Stimulated activated CD8-positive, alpha-beta memory T cell treated with anti-CD3 and anti-CD28 coated beads, Interleukin-4, amount 100 ng/mL, for 4 hours (primary cell): ENCODE measurements at places on chromosomes 1 and 21.

- DNase-seq: no peak
Measured at GRCh38 chr1:170682169-170682568, 18.2 kb downstream of the PRRX1 start.

DNA sequence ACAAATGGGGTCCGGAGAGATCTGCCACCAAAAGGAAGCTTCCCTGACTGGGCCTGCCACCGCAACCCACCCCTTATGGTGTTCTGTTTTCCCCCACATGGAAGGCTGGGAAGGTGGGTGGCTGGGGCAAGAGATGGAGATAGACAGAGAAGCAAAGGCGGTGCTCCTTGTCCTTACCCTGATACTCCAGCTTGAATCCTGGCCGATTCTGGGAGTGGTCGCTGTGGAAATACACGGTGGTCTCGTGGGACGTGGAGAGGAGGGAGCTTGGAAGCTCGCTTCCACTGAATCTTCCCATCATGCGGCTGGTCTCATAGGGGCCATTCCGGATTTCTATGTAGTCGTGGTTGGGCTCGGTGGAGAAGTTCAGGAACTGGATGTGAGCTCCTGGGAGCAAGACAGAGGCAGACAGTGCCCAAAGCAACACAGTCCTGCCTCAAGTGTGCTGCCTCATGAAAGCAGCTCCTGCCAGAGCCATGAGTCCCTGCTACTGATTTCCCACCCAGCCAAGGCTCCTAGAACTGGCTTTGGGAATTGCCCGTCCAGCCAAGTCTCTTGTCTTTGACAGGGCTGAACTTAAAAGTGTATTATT, 138.5 kb downstream of the ZSCAN20 start:
- no peak for DNase-seq

- no peak for DNase-seq
Measured at GRCh38 chr1:15770313-15770962, 11.8 kb downstream of the FBLIM1 start.

DNA sequence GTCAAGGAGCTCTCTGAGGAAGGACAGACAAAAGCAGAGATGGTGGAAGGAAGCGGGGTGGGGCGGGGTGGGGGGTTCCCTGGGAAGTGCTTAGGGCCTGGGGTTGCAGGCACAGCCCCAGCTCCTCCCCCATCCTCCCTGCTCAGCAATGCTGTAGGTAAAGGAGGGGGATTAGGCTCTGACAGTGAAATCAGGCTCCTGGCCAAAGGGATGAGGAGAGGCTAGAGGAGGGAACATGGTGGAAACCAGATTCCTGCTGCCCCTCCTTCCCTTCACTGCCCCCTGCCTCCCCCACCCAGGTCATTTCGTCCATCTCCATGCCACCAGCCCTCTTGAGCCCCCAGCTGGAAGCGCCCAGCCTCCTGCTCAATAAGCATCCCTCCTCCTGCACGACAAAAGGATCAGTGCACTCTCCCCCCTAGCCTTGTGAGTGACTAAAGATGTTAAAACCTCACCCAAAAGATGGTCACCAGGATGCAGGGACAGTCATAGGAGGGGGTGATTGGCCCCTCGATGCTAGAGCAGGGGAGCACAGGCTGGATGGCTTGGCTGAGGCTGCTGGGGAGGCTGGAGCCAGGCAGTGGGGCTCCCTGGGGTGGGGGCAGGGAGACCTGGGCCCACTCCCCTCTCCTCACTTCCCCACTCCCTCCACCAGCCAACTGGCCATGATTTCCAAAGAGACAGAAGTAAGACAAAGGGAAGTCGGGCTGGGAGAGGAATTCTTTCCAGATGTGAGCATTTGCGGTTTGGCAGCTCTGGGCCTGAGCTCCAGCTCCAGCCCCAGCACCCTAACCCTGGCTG, 2.2 kb upstream of the CRABP2 start:
- DNase-seq: no peak

DNA sequence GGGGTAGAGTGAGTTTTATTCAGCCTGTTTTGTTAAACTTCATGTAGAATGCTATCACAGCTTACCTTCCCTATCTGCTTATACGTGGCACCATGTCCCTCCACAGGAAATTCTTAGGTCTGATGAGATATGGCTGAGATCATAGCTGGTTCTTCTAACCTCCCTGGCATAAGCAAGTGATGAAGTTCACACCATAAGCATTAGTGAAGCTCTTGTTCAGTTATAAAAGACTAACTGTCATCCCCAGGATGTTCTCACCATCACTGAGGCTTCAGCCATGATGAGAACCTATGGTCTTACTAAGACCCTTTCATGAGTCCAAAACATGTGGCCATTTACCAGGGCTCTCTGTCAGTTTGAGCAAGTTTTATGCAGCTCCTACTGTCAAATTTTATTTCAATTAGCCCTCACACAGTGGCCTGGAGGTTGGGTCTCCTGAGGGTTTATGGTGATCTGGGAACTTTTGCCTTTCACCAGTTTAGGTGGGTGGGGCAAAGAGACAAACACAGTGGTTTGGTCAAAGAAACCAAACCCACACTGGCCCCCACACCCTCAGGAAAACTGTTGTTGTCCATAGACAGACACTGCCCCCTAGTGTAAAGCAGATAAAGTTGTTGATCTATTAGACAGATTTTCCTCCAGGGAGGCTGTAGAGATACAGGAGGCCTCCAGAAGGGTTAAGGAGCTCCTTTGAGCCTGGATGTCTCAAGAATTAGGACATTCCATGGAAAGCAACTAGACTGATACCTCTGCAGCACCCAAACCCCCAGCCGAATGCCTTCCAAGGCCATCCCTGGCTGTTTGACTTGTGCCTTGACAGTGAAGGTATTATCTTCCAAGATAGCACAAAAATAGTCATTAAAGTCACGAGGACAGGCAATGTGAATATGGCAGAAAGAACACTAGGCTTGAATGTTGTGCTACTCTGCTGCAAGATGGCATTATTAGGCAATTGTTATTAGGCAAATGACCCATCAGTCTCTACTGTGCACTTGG, 5.0 kb downstream of the SLC22A15 start:
- DNase-seq: no peak

DNA sequence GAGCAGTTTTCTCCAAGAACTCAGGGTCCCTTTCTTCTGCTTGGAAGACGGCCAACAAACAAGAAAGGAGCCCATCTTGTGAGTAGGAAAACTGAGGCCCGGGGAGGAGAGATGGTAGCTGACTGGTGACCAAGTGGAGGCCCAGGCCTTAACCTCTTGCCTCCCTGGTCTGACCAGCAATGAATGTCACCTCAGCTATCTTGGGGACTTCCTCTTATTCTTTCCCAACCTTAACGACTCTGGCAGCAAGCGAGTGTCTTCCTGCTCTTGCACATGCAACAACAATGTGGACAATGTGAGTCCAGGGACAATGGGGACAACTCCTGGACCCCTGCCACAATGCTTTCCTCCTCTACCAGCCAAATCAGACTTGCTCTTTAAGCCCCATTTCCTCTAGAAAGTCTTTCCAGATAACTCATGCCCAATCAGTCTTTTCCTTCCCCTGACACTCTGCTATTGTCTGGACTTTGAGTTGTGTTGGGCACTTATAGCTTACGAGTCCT, 12.6 kb downstream of the HSPG2 start:
- DNase-seq: no peak

DNA sequence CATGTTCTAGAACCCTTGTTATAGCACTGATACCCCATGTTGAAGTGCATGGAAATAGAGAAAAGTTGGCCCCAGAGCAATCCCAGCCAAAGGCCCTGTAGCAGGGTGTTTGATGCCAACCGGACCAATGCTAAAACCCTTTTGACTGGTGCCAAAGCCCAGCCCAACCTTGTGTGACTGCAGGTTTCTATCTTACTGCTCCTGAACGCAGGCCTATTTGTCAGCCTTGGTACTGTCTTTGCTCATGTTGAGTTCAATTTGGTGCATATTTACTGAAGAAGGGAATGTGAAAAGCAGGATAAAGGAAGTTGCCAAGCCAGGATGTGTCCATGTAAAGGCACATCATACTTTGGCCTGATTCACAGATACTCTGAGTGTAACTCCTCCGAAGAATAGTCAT, 51.7 kb upstream of the NFASC start:
- no peak for DNase-seq

GRCh38 chr21:41800425-41801320, 33.8 kb upstream of the RIPK4 start:
- no peak for DNase-seq

GRCh38 chr1:53316766-53317581, 10.9 kb downstream of the LRP8 start:
- no peak for DNase-seq

DNA sequence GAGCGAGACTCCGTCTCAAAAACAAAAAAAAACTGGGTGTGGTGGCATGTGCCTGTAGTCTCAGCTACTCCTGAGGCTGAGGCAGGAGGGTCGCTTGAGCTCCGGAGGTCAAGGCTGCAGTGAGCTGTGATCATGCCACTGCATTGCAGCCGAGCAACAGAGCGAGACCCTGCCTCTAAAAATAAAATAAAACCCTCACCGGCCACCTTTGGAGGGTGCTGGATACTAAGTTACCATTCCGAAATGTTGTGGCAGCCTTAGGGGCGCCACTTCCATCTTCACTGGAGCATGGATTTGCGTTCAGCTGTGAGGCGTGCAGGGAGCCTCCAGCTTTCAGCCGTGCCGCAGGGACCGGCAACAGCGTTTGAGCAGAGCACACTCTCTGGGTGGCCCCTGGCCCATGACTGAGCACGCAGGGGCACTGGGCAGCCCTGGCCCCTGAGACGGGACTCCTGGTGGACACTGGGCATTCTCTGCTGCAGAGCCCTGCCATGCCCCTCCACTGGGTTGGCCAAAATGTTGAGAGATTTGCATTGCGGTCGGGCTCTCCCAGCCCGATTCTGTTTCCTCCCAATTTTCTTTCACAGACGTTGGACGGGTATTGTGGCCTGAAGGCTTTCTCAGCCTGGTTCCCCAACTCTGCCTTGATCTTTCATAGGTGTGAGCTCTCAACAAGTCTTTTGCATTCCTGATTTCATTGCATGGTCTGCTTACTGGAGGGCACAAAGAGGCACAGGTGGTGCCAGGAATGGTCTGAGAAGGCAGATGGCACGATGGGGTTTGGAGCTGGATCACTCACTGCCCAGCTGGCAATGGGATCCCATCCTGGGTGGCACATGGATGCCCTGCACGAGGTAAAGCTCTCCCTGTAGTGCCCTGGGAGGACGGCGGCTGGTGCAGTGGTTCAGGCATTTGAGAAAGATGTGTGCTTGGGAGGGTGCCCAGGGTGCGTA, 5.8 kb upstream of the CFAP74 start:
- DNase-seq: no peak

- DNase-seq: no peak
Measured at GRCh38 chr1:14366091-14367018, 232.1 kb upstream of the KAZN start.

GRCh38 chr21:24272521-24272938, 1334.8 kb downstream of the MRPL39 start:
- DNase-seq: no peak

DNA sequence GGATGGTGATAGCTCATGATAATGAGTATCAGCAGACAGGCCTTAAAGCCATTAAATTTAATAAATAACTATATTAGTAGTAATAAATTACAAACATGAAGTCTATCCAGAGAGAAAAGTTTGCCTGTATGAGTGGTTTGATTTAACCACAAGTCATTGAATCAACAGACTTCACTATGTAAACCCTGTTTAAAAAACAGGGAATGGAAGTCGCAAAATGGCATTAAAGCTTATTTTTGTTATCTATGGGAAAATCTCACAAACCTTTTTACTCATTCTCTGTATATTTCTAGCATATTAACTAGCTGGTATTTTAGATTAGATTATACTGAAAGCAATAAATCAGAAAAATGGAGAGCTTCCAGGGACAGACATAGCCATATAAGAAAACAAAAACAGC, 45.3 kb downstream of the SASS6 start:
- no peak for DNase-seq

DNA sequence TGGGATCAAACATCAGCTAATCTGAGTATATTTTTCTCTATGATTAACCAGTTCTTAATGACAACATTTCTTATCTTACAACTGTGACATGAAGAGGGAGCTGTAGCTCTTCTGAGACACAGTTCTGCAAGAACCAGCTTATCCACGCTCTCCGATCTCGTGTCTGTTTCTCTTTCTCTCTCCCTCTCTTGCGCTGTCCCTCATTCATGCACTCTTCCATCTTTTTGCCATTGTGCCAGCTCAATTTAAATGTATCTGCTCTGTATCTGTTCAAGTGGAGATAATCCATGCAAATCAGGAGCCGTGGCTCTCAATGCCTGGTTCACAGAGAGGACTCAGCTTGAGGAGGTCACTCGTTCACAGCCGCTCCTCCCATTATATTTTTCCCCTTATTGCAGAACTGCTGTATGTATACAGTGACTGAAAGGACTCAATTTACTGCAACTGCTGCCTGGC, 494.7 kb upstream of the ADGRL2 start:
- no peak for DNase-seq

DNA sequence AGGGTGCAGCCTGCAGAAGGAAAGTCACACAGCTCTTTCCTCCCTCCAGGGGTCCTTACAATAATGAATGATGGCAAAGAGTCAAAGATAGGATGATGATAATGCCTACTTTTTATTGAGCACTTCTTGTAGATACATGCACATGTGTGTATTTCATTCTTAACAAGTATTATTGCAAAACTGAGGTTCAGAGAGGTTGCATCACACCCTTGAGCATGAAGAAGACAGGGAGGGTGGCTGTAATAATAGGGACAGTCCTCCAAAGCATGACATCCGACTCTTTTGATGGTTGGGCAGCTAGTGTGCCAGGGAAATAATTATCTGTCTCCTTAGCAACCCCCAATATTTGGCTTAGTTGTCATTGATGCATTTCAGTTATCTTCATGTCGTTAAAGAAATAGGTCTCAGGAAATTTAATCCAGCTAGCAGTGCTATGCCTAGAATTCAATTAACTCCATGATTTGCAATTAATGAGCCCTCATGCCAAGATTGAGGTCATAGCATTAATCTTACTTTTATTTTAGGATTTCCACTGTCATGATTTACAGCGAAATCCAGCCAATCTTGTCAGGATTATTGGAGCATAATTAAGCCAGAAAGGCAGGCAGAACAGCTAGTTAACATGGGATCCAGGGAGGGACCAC, 35.0 kb downstream of the DNAJC6 start:
- no peak for DNase-seq

- no peak for DNase-seq
Measured at GRCh38 chr1:53326598-53327181, 1.2 kb downstream of the LRP8 start.

DNA sequence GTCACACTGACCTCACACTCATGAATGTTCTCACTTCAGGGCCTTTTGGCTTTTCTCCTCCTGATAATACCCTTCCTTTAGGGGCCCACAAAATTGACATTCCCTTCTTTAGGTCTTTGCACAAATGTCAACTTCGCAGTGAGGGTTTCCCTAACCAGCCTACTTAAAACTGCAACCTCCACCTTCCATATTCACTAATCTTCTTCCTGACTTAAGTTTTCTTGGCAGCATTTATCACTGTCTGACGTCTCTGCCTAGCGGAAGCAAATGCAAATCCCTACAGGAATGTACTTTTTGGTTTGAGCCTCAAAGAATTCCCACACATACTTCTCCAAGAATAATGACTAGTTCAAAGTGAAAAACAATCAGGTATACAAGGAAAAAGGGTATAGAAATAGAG, 32.8 kb downstream of the INTS7 start:
- no peak for DNase-seq

- no peak for DNase-seq
Measured at GRCh38 chr1:82073071-82073470, 272.3 kb downstream of the ADGRL2 start.

- no peak for DNase-seq
Measured at GRCh38 chr1:214898161-214898560, 184.4 kb upstream of the KCNK2 start.
